ENCODE measurements at places on chromosomes 7 and 10. TPM values are rescaled to one million over a fixed set of nuclear protein-coding genes. Genes with fewer than 3 reads are reported as not detected.

The TLX1 gene
- total RNA-seq: 0.13 TPM

The SPOCK2 gene
- total RNA-seq: 4.8 TPM

The CCL24 gene
- total RNA-seq: not detected

The TECTB gene
- not detected for total RNA-seq

The LLCFC1 gene
- total RNA-seq: not detected

The ERLIN1 gene
- 79.8 TPM for total RNA-seq

The YAE1 gene
- 20.1 TPM for total RNA-seq

The CYP2C8 gene
- total RNA-seq: 0.26 TPM

The HEPACAM2 gene
- total RNA-seq: not detected

The SCIN gene
- 5.6 TPM for total RNA-seq

The LEP gene
- total RNA-seq: not detected

DNA sequence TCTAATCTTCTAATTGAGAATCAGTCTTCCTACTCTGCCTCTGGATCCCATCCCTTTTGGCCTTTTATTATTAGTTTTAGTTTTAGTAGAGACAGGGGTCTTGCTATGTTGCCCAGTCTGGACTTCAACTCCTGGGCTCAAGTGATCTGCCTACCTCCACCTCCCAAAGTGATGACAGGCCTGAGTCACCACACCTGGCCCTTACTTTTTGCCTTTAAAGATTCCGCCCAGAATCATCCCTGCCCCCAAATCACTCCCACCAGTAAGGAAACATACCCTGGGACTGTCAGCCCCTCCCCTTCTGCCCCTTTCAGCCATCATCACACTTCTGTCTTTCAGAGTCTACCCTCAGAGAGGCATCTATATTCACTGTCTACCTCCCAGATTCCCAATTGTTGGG lies 18.7 kb downstream of the KPNA7 start:
- no peak overlapping the region for H3K4me3 ChIP-seq
- H3K27me3 ChIP-seq: no peaks in the 10 kb centered on the region
- no peak overlapping the region for H3K27ac ChIP-seq
- peaks cover 11% of the 10 kb centered on the region for H3K4me1 ChIP-seq

- H3K4me1 ChIP-seq: peaks cover 10% of the 10 kb centered on the region
- H3K4me3 ChIP-seq: peak overlapping the region; percentile 82
- no peaks in the 10 kb centered on the region for H3K27me3 ChIP-seq
Observed at GRCh38 chr7:65980478-65981250, 1.3 kb downstream of the GUSB start.

- H3K4me1 ChIP-seq: peaks cover 47% of the 10 kb centered on the region
- peak within 1 kb of the TSS; percentile 88 for H3K27ac ChIP-seq
- H3K27me3 ChIP-seq: no peaks in the 10 kb centered on the region
- H3K36me3 ChIP-seq: peaks cover 15% of the 10 kb centered on the region
- no peak for DNase-seq
Observed at GRCh38 chr10:124744102-124745050, at the start of gene FAM53B. FAM53B (minus strand) TSS chr10:124744378; CDS start chr10:124706713, 37,665 bp downstream.

- no peaks in the 10 kb centered on the region for H3K4me1 ChIP-seq
- H3K27ac ChIP-seq: no peak overlapping the region
- H3K4me3 ChIP-seq: no peak overlapping the region
- H3K36me3 ChIP-seq: peaks cover 4% of the 10 kb centered on the region
Observed at GRCh38 chr7:140093375-140093774, 30.6 kb upstream of the PARP12 start.

- H3K27ac ChIP-seq: no peak overlapping the region
- no peaks in the 10 kb centered on the region for H3K27me3 ChIP-seq
- no peaks in the 10 kb centered on the region for H3K36me3 ChIP-seq
- DNase-seq: no peak
- H3K4me1 ChIP-seq: no peaks in the 10 kb centered on the region
Observed at GRCh38 chr7:5143106-5143505, 46.9 kb upstream of the WIPI2 start.

DNA sequence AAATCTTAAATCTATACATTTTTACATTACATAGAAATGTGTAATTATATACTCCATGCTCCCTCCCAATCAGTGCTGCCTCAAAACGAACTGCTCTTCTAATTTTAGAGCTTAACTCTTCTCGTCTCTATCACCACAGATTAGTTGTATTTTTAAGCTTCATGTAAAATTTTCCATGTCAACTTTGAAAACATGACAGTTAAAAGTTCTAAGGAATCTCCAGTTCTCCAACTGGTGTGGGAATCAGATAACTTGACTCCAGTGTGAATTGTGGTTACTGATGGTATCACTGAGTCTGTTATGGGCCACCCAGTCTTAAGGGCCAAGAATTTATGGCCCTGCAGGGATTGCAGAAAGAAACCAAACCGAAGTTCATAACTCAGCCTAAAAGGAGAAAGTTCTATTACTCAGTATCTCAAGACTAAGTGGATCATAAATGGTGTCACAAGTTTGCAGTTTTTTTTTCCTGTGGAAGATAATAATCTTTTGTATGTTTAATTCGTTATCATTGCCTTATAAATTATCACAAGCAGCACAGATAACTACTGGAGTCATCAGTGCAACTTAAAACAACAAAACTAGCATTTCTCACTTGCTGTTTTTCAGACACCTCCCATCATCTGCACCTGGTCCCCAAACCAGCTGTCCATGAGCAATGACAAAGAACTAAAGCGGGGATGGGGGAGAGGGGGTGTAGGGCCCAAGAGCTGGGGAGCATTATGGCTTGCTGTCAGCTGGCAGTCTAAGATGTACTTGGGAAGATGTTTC lies 31.5 kb upstream of the KMT2E start:
- no peaks in the 10 kb centered on the region for H3K27me3 ChIP-seq
- H3K27ac ChIP-seq: peak overlapping the region; percentile 99
- H3K4me1 ChIP-seq: peaks cover 83% of the 10 kb centered on the region
- no peak for DNase-seq
- H3K4me3 ChIP-seq: peak overlapping the region; percentile 71
- no peaks in the 10 kb centered on the region for H3K36me3 ChIP-seq

GRCh38 chr7:130912082-130912861 lies 178.3 kb upstream of the KLF14 start:
- H3K4me3 ChIP-seq: peak overlapping the region; percentile 77
- H3K36me3 ChIP-seq: peaks cover 12% of the 10 kb centered on the region

- peaks cover 3% of the 10 kb centered on the region for H3K4me1 ChIP-seq
- no peak overlapping the region for H3K4me3 ChIP-seq
- DNase-seq: no peak
Observed at GRCh38 chr7:84538268-84538667, 343.7 kb upstream of the SEMA3A start.

DNA sequence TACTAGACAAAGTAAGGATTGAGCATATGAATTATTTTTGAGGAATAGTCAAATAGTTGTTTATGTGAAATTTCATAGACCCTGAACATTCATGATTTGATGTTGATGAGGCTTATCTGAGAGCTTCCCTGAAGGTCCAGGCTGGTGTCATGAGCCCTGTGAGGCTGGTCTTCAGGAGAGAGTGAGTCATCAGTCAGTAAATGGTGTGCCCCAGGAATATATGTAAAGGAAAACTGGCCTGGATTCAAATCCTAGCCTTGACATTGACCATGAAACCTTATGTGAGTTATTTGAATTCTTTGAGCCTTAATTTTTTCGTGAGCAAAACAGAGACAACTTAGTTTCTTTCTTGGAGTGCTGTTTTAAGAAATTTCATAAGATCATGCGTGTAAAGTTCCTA lies 6.2 kb downstream of the TMEM236 start:
- H3K27ac ChIP-seq: no peak overlapping the region
- no peaks in the 10 kb centered on the region for H3K36me3 ChIP-seq
- H3K27me3 ChIP-seq: no peaks in the 10 kb centered on the region

DNA sequence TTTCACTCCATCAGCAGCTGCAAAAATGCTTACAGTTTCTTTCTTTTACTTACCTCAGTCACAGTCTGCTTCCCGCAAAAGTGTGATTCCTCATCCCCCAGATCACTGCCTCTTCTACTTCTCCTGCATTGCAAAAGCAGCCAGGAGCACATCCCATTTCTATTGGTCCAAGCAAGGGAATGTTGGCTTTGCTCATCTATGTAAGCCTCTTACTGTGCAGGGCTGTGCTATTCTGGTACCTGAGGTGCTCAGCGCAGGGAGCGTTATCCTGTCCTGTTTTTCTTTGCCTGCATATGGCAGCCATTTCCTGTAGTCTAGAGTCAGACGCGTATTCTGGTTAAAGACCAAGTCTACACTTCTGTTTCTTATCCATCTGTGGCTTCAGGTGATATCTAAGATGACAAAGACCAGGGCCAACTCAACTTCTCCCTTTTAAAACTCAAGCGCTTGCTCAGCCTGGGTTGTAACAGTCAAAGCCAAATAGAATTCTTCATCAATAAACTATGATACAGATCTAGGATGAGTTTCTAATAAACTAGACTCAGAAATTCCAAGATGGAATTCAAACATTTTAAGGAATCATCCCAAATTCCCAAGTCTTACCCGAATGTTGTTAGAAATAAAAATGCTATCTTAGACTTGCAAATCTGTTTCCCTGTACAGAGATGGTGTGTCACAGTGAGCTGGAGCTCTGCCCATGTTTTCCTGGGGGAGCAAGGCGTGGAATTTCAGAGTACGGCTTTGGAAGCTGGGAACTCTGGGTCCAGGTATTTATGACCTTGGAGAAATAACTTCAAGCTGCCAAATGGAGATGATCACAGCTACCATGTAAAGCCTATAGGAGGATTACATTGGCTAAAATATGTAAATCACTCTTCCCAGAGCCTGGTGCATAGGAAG lies 6.1 kb upstream of the RBM17 start:
- 0 out of 2 replicates have a peak, but pooled peaks cover 2% of the 10 kb centered on the region for H3K4me1 ChIP-seq
- H3K4me3 ChIP-seq: no peak overlapping the region
- no peak for DNase-seq
- no peak overlapping the region for H3K27ac ChIP-seq
- no peaks in the 10 kb centered on the region for H3K36me3 ChIP-seq

GRCh38 chr10:14173706-14174594 lies 156.8 kb downstream of the FRMD4A start:
- H3K27ac ChIP-seq: no peak overlapping the region
- no peaks in the 10 kb centered on the region for H3K4me1 ChIP-seq
- DNase-seq: no peak

DNA sequence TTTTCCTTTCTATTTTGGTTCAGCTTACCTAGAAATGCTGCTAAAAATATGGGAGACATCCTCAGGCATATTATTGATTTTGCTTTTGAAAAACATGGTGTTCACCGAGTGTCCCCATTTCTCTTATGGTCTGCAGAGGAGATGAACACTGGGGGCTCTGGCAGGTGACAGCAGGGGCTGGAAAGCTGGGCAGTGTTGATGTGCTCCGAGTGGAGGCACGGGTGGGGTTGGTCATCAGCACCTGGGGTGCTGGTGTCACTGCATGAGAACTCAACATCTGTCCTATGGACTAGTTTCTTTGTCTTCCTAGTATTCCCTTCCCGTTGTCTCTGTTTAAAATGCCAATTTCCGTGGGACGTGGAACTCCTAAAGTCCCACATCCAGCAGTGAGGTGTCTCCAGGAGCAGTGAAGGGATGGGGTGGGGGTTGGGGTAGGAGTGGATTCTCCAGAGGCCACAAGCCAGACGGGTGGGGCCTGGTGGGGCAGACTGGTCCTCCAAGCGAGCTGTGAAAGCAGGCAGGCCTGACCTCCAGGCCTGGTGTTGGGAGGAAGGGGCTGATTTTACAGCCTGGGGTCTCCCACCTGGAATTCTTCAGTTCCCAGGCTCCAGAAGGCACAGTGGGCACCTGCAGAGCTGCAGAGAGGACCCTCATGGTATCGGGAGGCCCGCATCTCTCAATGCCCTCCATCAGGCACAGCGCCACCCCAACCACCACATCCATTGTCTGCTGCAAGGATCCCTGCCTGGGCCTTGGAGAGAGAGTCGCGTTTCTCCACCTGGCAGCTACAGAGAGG lies 24.4 kb downstream of the ZNF775 start:
- DNase-seq: no peak
- H3K4me1 ChIP-seq: peaks cover 61% of the 10 kb centered on the region
- no peaks in the 10 kb centered on the region for H3K27me3 ChIP-seq
- H3K4me3 ChIP-seq: no peak overlapping the region
- no peaks in the 10 kb centered on the region for H3K36me3 ChIP-seq

DNA sequence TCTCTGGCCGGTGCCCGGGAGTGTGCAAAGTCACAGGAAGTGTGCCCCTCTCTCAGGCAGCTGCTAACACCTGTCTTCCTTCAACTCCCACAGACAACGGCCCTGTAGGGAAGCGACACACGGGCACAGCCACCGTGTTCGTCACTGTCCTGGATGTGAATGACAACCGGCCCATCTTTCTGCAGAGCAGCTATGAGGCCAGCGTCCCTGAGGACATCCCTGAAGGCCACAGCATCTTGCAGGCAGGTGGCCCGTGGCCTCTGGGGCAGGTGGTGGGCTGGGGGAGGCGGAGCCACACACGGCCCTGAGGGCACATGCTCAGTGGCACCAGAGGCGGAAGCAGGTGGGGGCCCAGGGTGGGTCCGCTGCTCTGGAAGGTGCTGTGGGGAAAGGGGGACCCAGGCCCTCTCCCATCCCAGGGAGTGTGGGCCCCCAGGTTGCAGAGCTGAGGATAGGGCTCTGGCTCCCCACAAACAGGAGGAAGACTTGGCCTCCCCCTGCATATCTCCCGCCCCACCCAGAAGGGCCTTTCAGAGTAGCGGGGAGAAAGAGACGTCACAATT lies 6.9 kb downstream of the C10orf105 start:
- no peak overlapping the region for H3K4me3 ChIP-seq
- no peaks in the 10 kb centered on the region for H3K36me3 ChIP-seq
- DNase-seq: no peak
- H3K4me1 ChIP-seq: peaks cover 9% of the 10 kb centered on the region
- H3K27ac ChIP-seq: no peak overlapping the region
- no peaks in the 10 kb centered on the region for H3K27me3 ChIP-seq

GRCh38 chr10:71857934-71858890 lies 7.2 kb upstream of the PSAP start:
- H3K27ac ChIP-seq: peak overlapping the region; percentile 98
- DNase-seq: no peak
- H3K27me3 ChIP-seq: no peaks in the 10 kb centered on the region
- H3K36me3 ChIP-seq: no peaks in the 10 kb centered on the region
- H3K4me1 ChIP-seq: peaks cover 56% of the 10 kb centered on the region
- H3K4me3 ChIP-seq: no peak overlapping the region

- no peaks in the 10 kb centered on the region for H3K36me3 ChIP-seq
- DNase-seq: no peak
- H3K27me3 ChIP-seq: no peaks in the 10 kb centered on the region
- no peak overlapping the region for H3K27ac ChIP-seq
Observed at GRCh38 chr10:128929131-128929530, 537.9 kb upstream of the MGMT start.

DNA sequence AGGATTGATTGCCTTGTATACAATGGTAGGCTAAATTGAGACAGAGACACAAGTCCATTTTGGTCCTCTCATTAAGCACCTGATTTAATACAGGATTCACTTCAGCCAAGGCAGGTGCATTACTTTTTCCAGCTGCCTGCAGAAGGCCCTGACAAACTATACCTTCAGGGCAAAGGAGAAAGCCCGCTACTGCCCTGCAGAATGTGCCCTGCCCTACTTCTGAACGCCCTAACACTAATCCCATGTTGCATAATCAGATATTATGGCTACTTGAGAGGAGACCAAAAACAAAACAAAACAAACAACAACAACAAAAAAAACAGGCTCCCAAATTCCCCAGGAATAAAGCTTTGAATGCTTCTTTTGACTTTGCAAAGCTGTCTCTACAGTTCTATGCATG lies 116.9 kb upstream of the ABI1 start:
- no peaks in the 10 kb centered on the region for H3K4me1 ChIP-seq
- no peak for DNase-seq
- H3K36me3 ChIP-seq: no peaks in the 10 kb centered on the region
- no peak overlapping the region for H3K4me3 ChIP-seq
- no peak overlapping the region for H3K27ac ChIP-seq
- H3K27me3 ChIP-seq: no peaks in the 10 kb centered on the region
